ENCODE measurements at places on chromosomes 6 and 20.

DNA sequence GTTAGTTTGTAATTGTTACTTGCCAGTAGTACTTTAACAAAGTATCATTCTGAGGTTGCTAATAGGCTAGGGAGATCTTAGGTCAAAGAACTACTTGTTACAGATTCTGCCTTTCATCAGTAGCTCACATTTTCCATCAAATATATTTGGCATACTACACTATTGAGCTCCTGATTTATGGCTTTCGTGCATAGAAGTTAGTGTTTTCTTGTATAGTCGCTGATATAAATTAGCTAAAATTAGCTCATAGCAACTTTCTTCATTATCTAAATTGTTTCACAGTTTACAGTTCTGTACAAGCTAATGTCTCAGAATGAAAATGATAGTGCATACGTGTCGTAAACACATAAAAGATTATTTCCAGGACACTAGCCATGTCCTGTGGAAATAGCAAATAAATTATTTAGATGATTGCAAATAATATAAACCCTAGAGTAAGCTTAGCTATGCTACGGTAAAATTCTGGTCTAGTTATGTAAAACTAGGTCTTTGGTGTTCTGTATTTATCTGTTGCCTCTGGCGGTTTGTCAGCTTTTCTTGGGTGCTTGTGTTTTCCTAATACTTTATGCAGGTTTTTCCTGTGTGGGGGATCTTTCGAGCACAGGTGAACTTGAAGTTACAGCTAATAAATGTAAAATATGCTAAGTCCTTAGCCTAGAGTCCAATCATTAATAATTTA is 15.1 kb downstream of the PDE7B start:
- DNase-seq, result no peak

GRCh38 chr20:61173961-61174725 is 77.9 kb upstream of the CDH4 start:
- no peak for DNase-seq

- peak; percentile 29 for DNase-seq
Observed at GRCh38 chr6:3026791-3027626, 27.3 kb downstream of the NQO2 start.

- DNase-seq, result no peak
Observed at GRCh38 chr6:63928613-63929012, 293.0 kb downstream of the PHF3 start.

DNA sequence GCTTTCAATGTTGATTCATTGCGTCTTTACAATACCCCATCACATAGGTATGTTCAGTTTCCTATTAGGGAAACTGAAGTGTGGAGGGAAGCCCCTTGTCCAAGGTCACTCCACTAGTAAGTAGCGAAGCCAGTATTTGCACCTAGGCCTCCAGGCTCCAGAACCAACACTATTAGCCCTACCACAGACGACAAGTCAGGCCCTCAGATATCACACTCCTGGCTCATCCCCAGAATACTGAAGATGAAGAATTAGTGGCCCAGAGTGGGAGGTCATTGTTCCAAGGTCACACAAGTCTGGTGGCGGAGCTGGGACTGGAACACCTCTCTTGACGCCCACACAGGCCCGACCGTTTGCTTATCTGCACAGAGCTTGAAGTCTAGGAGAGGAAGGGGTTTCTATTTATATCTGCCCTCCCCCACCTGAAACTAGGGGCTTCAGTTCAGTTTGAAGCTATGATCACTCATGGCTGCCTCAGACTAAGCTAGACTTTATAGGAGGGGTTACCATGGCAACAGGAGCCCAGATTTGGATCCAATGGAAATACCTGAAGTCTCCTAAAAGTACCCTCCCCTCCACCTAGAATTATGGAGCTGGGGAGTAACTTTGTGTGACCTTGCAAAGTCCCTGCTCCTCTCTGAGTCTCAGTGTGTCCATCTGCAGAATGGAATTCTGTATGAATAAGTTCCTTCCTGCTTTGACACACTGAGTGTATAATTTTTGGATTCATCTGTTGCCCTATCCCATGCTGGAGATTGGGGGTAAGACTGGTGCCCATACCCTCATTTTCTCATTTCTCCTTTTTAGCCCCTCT is 2.2 kb downstream of the SNTA1 start:
- no peak for DNase-seq

DNA sequence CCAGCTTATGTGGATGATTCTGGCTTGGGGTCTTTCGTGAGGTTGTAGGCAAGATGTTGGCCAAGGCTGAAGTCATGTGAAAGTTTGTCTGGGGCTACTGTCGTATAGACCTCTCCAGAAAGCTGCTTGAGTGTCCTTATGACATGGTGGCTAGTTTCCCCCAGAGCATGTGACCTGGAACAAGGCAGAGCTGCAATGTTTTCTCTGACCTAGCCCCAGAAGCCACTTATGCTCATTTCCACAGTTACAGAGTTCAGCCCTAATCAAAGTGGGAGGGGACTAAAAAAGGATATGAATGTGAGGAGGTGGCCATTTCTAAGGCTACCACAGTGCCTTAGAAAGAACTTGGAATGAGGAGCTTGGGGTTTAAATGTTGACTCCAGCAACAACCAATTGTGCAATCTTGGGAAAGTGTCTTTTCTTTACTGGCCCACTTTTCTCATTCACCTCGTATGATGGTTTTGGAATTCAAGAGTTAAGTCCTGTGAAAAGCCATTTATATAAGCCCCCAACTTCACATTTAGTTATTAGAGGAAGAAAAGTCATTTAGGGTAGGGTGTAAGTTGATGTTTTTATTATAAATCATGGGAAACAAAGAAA is 5.9 kb upstream of the ASXL1 start:
- no peak for DNase-seq

GRCh38 chr6:44278315-44278714 is 8.1 kb downstream of the TMEM151B start:
- DNase-seq, result no peak

All from activated CD4-positive, alpha-beta T cell treated with anti-CD3 and anti-CD28 coated beads, Interleukin-2, amount 50 U/mL, for 1 hour (primary cell).